ENCODE measurements at places on chromosomes 1 and 21.

DNA sequence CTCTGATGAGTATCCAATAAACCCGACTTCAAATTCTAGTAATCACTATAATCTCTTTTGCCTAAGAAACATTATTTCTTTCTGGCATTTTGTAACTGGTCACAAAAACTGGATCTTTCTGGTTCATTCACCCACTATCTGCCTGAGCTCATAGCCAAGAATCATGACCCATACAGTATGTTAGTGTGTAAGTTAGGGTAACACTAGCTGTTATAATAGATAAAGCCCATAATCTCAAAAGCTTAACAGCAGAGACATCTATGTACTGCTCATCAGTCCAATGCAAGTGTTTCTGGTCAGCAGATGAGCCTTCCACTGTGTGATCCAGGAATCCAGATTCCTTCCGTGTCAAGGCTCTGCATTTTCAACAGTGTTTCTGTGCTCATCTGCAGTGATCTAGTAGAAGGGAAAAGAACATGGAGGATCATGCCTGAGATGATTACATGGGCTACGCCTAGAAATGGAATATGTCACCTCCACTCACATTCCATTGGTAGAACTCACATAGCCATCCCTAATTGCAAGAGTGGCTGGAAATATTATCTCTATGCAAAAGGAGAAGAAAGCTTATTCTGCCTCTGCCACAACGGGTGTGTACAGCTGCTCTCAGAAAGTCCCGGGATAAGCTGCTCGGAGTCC is 27.7 kb downstream of the RRAGC start:
- no peak for DNase-seq

DNA sequence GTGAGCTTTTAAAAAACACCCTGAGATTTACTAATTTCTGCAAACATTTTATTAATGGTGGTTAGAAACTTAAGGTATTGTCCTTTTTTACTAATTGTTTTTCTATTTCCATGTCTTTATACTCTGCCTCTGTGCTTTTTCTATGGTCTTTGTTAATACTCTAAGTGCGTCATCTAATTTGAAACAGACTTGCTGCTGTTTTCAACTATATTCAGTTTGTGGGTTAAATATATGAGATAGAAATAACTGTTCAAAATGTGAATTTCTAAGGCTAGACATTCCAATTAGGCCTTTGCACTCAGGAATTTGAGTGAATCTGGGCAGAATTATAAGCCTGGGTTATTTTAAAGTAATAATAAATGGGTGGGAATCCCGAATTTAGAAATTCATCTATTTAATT is 82.4 kb upstream of the COL11A1 start:
- no peak for DNase-seq

GRCh38 chr1:218164111-218164929 is 120.8 kb upstream of the RRP15 start:
- DNase-seq = no peak

DNA sequence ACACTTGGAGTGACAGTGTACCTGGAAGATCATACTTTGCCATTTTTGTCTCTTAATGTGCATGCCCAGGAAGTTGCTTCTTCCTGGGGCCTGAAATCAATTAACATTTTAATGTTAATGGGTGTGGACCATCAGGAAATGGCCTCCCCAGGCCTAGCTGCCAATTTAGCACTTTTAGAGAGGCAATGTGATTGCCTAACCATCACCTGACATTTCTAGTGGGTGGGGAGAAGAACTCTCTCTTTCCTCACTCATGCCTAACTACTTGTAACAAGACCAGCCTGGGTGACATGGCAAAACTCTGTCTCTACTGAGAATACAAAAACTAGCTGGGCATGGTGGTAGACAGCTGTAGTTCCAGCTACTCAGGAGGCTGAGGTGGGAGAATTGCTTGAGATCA is 549.0 kb upstream of the RGS18 start:
- DNase-seq = no peak

- no peak for DNase-seq
Measured at GRCh38 chr1:41362749-41363590, 1.7 kb downstream of the FOXO6 start.

GRCh38 chr1:74333244-74333643 is 98.1 kb downstream of the TNNI3K start:
- no peak for DNase-seq

- DNase-seq = no peak
Measured at GRCh38 chr1:8216005-8216404, 101.9 kb upstream of the SLC45A1 start.

GRCh38 chr1:110634455-110635311 is 28.5 kb upstream of the KCNA2 start:
- no peak for DNase-seq

- DNase-seq = no peak
Measured at GRCh38 chr1:145706086-145706664, 993 bp downstream of the PDZK1 start.

- DNase-seq = no peak
Measured at GRCh38 chr1:94825936-94826335, 5.8 kb downstream of the SLC44A3 start.

GRCh38 chr1:230195199-230195598 is 128.2 kb downstream of the GALNT2 start:
- no peak for DNase-seq

DNA sequence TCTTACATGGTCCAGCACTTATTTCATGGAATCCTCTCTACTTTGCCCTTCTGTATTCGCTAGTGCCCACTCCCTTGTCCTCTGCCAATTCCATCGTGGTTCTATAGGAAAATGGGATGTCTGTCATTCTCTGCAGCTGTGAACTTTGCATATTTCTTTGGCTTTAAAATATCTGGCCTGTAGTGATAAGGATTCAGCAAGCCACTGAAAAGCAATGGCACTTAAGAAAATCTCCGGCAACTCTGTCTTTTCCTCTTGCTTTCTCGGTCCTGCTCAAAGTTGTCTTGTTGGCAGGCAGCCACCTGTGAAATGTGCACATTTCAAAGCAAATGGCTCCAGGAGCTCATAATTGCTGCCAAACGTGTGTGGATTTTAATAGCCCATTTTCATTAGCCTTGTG is 91.8 kb downstream of the CHD1L start:
- no peak for DNase-seq

DNA sequence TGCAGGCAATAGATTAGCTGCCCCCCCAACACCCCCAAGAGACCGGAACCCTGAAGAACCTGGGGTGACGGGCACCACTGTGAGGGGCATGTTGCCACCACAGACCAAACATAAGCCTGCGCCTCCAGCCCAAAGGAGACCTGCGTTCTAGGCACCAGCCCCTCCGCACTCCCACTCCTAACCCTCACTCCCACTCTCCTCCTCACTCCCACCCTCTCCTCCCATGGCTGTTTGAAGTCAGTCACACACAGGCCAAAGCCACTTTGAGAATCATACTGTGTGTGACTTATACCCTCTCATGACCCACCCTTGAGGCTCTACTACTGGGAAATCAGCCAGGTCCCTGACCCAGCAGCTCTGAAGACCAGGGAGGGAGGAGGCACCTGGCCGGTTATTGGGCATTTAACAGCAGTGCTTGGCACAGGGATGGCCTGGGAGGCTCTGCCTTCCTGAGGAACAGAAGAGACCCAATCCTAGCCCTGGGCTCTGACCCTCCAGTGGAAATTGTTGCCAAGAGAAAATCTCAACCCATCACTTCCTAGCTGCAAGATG is 43.5 kb downstream of the FBXO2 start:
- DNase-seq = no peak

- no peak for DNase-seq
Measured at GRCh38 chr1:47875831-47876586, 121.2 kb downstream of the TRABD2B start.

DNA sequence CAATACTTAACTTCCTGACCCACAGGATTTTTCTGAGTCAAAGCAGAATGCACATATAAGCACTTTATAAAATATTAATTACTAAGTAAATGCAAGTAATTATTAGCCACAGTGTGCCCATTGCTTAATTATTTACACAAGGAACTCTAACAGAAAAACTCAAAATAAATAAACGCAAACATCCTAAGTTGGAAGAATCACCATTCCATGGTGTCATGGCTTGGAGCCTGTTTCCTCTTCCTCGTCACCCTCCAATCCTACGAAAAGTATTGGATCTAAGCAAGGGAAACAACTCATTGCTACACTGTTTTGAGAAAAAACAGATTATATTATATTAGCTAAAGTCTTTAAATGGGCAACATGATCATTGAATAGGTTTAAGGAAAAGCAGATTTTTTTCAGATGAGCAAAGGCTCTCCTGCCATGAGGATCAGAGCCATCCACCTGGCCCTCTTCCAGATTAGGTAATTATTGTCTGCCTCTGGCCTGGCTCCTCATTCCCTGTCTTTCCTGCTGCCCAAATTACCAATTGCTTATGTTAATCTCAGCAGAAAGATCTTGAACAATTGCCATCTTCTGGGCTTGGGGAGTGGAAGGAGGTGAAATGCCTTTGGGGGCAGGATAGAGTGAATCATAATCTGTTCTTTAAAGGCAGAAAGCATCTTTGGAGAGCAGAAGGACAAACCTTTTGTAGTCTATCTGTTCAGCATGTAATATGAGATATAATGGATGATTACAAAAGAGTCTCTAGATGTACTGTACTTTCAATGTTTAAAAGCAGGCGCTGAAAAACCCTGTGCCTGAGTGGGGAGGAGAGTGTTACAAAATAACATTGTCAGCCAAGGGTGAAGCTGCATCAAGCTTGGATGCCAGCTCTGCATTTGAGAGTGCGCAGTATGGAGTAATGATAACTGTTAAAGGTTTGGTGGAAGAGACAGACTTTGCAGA is 121.2 kb downstream of the DUSP10 start:
- DNase-seq = no peak

GRCh38 chr1:69088571-69088970 is 479.2 kb upstream of the LRRC7 start:
- no peak for DNase-seq

DNA sequence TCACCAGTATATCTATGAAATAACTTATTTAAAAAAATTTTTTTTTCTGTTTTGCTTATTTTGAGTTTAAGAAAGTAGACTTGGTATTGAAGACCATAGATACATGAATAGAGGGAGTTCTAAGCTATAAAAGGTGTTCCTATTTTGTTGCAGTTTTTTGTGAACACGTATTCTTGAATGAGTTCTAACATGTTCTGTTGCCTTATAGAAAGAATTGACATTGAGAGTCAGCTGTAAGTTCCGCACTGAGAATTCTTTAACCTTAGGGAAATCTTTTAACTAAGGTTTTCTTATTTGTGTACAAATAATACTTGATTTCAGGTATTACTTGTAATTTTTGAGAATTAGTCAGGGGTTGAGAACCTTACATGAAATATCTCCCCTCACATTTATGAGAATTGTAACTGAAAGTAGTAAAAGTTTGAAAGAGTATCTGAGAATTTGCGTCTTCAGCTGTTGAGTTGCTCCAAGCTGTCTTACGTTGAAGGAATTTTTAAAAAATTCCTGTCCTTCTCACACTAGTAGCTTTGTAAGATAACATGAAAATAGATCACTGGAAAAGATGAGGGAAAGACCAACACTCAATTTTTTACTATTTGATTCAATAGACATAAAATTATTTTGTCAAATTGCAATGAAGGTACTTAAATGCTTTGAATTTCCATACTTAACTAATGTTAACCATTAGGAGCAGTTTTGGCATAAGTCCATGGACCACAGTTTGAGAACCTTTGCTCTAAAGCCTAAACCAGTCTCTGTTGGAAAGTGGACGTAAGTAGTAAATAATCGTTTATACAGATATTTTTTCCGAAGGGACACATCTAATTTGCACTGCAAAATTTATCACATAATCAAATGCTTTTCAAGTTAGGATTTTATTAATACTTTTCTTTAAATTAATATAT is 3.8 kb downstream of the DR1 start:
- no peak for DNase-seq

GRCh38 chr1:30754684-30755171 is 2.8 kb downstream of the LAPTM5 start:
- no peak for DNase-seq

DNA sequence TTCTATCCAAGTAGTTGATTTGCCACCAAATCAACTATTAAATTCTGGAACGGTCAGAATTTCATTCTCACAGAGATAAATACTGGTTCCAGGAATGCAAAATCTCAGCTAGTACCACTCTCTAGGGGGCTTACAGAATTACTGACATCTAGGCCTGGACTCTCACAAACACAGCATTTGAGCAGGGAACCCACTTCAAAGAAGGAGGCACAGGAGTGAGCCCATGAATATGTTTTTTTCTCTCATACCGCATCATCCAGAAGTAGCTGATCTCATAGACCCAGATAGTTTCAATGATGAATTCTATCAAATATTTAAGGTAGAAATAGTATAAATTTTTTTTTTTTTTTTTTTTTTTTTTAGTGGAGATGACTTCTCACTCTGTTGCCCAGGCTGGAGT is 32.1 kb downstream of the S1PR1 start:
- DNase-seq = no peak

- DNase-seq = no peak
Measured at GRCh38 chr1:89675677-89676076, 42.8 kb downstream of the LRRC8C start.

- no peak for DNase-seq
Measured at GRCh38 chr1:150686275-150686674, 10.7 kb downstream of the GOLPH3L start.

DNA sequence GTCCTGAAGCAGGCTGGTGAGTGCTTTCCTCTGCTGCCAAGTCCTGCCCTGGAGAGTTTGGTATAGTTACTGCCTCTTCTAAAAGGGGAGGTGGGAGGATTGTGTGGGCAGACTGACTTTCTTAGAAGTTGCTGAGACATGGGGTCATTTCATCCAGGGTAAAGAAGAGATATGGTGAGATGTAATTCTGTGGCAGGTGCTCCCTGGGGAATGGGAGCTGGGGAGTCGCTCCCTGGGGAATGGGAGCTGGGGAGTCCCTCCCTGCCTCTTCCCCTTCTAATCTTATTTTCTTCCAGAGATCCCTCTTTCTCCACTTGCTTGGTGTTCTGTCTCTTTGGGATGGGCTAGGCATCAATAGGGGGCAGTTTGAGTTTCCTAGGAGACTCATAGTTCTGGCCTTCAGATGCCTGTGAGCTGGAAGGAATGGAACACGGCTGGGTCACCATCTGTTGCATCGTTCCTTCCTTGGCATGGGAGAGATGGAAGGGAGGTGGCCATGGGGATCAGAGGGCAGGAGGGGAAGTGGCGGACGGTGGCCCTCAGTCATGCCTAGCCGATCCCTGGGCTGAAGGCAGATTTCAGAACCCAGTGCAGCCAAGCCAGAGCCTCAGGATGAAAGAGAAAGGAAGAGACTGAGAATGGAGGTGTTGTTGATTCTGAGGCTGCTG is 59.0 kb downstream of the NFASC start:
- DNase-seq = no peak

DNA sequence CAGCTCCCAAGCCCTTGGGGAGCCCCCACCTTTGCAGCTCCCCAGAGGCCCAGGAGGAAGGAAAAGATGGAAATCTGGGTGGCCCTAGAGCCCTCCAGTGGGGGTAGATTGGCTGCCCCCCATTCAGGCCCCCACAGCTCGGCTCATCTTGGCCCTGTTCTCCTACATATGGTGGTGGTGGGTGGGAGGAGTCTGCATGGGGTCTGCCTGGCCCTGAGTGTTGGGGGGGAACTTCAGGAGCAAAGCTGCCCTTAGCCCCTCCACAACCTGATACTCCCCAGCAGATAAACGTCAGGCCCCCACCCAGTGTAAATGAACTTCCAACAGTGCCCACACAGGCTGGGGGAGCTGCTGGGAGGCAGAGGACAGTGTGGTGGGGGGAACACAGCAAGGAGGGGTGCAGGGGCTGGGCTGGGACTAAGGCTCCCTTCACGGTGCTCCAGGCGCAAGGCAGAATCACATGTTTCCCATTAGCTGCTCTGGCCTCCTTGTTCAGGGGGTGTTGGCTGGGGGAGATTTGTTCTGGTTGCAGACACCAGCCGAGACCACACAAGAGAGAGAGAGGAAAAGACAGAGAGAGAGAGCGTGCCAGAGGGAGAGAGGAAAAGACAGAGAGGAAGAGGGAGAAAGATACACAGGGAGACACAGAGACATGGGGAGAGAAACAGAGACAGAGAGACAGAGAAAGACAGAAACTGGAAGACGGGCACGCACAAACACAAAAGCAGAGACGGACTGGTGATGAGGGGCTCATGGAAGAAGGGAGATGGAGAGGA is 42.6 kb downstream of the AHDC1 start:
- DNase-seq = no peak
